ENCODE measurements at places on chromosomes 3 and 15.

DNA sequence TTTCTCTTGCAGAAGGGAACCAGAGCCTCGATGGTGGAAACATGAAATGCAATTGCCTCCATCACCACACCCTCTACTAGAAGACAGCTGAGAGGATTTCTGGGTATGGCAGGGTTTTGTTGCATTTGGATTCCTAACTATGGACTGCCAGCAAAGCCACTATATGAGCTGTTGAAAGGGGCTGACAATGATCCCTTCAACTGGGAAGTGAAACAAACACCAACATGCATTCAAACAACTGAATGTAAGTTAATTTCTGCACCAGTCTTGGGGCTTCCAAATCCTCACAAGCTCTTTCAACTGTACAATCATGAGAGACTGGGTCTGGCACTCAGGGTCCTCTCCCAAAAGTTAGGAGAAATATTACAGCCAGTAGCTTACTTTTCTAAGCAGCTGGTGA, 116.7 kb upstream of the PLCL2 start:
- DNase-seq = no peak

DNA sequence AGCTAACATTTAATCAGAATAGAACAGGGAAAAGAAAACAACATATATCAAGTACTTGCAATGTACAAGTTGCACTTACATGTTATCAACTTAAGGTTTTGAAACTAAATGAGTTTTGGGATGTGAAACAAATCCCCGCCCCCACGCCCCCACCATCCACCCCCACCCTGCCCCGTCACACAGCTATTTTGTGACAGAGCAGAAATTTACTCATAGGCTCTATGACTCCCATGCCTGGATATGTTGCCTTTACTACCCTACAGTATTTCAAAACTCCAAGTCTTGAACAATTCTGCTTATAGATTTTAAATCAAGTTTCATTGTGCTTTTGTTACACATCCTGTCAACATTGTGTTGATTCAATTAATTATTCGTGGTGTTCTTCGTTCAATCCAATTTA, 18.1 kb upstream of the IL1RAP start:
- DNase-seq = no peak

DNA sequence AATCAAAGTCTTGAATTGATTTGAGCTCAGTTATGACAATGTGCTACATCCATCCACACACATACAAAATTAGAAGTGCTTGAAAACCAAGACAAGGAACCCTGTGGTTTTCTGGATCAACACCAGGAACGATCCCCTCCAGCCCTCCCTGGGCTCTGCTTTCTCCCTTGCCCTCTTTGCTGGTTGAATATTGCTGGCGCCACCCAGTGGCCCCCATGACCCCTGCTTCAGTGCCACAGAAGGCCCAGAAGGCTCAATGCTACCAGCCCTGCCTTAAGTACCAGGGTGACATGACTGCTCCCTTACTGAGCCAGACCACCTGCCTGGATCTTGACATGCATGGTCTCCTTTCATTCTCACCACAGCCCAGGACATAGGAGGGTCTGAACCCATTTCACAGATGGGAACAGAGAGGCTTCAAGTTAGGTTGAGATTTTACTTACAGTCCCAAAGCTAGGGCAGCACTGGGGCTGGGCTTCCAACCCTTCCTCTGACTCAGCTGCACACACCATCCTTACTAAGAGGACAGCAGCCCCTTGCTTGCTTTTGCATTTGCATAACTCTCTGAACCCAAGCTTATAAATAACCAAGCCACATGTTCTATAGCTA, 15.0 kb downstream of the IL12A start:
- peak; percentile 70 for DNase-seq

DNA sequence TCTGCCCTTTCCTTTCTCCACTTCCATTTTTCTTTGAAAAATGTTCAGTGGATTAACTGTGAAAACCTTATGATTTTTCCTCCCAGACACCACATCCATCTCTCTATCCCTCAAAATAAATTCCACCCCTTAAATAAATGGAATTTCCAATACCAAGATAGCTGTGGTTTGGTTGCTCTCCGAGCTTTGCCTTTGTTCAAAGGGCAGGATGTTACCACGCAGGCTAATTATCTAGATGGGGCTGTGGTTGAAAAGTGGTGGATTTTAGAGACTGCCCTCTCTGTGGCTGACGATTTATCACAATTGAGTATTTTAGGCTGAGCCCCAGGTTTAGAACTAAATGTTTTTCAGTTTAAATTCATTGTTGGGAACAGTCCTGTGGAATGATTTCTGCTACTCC, 36.9 kb upstream of the CMSS1 start:
- no peak for DNase-seq

DNA sequence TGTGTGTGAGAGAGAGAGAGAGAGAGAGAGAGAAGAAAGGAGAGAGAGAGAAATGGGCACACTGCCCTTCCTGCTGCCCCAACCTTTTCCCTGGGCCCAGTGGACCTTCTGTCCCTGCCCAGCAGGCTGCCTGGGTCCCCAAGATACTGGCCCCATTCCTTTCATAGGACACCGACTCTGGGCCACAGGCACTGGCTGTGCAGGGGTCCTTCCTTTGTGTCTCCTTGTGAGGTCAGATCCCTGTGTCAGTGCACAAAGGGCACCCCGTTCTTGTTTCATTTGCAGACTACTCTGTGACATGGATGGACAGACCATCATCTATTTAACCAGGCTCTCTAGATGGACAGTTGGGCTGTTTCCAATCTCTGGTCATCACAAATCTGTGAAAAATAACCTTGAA, 21.3 kb upstream of the KLF13 start:
- DNase-seq = no peak

GRCh38 chr15:49379996-49380395, 43.0 kb upstream of the FGF7 start:
- no peak for DNase-seq

DNA sequence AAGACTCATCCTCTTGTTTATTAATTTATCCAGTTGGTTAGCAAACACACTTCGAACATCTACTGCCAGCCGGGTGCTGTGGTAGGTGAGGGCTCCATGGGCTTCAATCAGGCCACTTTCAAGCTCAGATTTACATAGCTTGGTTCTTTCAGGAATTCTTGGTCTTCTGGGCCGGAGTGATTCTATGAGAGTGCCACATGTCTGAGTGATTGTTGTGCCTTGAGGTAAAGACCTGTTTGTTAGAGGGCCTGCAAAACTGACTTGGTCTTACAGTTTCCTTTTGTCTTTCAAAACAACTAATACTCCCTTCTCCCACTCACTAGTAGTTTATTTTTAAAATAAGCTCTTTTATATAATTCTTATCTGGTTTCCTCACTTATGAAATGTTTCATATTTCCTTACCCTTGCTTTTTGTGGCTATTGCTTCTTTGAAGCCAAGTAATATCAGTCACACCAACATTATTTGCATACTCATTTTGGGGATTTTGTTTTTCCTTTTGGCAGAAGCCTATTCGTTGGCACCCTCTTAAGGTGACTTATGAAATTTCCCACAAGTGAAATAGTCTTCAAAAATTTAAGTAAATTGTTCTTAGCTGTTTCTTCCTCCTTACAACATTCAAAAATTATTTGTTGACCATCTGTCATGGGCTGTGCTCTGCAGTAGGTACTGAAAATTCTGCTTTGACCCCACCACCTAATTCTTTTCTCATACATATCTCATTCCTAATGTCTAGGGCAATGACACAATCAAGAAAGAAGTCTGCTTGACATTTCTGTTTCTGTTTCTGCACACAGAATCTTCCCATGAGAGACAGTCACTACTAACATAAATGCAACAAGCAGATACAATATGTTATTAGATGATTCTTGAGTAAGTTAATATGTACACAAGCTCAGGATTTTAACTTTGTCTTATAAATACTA, 120.2 kb downstream of the LRRC28 start:
- DNase-seq = no peak

GRCh38 chr3:112676659-112677234, 35.8 kb upstream of the CCDC80 start:
- DNase-seq = peak; percentile 96

- no peak for DNase-seq
Measured at GRCh38 chr3:42090973-42091731, at the start of gene TRAK1. Gene TRAK1 (plus strand): TSS chr3:42091357. CDS start chr3:42091470, 113 bp downstream.

GRCh38 chr15:84961707-84962106, 19.9 kb upstream of the PDE8A start:
- DNase-seq = no peak

DNA sequence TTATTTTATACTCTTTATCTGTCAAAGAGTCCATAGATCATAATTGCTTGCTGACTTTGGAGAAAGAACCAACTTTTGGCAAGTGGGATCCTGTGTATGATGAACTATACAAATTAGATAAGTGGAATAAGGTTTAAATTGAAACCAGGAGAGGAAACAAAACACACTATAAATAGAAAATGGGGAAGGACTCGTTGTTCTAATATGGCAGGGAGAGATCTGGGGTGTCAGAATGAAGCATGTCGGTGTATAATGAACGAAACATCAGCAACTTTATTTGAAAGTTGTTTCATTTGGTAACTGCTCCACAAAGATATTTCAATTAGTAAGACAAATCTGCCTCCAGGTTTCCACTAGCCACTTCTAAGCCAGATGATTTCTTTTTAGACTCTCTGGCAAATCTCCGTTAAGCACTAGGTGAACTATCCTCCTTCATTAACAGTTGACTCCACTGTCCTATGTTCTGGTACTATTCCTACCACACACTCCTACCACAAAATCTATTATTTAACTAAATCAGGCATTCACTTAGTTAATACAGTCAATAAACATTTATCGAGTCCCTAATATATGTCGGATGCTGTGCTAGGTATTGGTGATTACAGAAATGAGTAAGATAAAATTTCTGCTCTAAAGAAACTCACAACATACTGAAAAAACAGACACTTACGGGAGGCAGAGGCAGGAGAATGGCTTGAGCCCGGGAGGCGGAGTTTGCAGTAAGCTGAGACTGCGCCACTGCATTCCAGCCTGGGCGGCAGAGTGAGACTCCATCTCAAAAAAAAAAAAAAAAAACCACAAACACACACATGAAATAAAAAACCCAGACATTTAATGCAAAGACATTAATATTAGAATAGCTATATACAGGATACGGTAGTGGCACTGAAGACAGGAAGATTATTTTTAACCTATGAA, 20.1 kb downstream of the SLC15A2 start:
- DNase-seq = no peak

DNA sequence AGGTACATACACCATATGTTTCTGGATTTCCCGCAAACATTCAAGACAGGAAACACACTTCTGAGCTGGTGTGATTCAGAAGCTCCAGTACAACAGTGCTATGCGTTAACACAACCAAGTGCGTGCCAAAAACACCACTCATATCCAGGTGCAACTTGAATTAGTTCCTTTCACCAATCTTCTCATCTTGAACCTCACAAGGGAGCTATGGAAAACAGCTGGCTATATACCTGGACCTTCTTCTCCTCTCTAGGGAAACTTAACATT, 31.3 kb downstream of the SUSD5 start:
- peak; percentile 9 for DNase-seq

GRCh38 chr15:66564136-66565041, 1.4 kb downstream of the LCTL start:
- no peak for DNase-seq

- no peak for DNase-seq
Measured at GRCh38 chr3:37161351-37161750, 13.0 kb downstream of the LRRFIP2 start.
